Activated T-cell treated with anti-CD3 and anti-CD28 coated beads, Interleukin-2, amount 50 U/mL, for 24 hours (primary cell): ENCODE measurements at places on chromosomes 6 and 20.

DNA sequence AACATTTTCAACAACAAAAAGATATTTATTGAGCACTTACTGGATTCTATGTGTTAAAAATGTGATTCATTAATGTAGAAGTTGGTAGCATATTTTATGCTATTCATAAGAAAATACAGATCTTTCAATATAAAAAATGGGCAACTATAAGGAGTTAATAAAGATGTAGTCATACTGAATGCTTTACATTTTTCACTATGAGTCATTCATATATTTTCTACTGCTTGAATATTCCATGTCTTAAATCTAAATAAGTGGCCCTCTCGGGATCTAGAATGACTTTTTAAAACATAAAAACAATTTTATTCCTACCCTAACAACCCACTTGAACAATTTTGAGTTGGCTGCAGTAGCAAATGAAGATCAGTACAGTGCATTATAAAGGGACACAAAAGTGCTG, 362.1 kb downstream of the PHF3 start:
- DNase-seq, result no peak

DNA sequence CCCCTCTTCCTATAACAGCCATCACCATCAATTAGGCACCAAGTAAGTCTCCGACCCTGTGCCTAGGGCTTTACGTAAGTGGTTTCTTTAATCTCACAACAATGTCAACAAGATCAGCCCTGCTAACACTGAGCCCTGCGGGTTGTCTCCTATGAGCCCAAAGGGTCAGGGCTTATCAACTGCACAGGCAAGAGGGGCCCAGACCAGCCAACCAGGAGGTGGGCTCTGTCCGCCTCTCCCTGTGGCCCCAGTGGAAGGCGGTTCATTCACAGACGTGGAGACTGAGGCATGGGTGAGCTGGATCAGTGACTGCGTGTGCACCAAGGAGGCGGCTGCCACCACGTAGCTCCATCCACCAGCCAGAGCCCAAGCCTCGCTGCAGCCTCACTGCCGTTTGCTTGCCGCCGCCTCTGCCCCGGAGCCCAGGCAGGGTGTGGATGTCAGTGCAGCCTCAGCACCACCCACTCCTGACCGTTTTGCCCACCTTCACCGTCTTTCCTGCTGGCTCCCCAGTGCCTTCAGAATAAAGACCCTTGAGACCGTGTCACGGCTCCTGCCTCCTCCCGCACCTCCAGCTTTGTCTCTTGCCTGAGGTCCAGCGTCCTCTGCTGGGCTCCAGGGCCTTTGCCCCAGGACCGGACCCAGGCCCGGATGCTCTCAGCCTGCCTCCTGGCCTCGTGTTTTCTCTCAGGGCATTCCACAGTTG, 78.7 kb downstream of the DLL1 start:
- peak; percentile 5 for DNase-seq

GRCh38 chr20:46307139-46307998, 929 bp downstream of the CDH22 start:
- peak; percentile 82 for DNase-seq

GRCh38 chr20:11350126-11351005, 567.3 kb upstream of the BTBD3 start:
- DNase-seq, result no peak

DNA sequence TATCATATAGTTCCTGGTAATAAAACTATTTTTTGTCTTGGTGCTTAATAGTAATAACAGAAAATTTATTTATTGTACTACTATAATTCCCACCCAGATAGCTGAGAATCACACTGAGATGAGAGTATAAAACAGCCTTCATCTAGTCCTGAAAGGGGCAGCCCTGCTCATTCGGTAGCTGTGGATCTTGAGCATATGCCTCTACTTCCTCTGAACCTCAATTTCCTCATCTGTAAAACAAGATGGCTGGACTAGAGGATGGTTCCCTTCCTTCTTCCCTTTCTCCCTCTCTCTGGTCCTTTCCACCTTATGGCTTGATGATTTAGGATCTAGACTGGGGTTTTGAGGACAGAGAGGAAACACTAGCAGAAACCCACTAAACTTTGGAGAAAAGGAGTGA, 15.0 kb downstream of the FKBP5 start:
- no peak for DNase-seq

DNA sequence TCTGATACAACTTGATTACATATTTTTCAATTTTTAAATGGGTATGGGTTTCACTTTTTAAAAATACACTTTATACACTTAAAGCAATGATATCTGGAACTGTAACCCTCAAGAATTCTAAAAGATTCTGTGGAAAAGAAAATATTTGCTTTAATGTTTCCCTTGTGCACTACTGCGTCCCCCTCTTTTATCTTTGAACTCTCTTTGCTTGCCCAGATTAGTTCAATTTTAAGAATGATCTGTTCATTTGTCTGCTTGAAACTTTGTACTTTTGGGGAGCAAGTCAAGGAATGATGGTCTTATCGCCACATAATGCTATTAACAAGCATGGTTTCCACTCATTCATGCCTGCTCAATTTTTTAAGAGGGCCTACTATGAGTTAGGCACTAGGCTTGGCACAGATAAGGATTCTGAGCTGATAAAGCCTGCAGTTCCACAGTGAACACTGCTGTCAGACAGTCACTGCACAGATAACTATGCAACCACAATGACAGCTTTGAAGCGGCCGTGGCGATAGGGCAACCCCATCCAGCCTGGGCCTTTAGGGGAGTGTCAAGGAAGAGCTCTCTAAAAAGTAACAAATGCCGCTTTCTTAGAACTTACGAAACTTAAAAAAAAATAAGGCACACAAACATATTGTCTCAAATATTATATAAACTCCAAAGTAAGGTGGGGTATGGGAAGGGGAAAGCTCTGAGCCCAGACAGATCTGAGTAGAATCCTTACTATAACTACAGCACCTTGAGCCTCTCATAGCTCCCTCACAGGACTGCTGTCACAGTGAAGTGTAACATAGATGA, 29.7 kb downstream of the FYN start:
- no peak for DNase-seq

GRCh38 chr20:34495916-34496315, 20.3 kb upstream of the DYNLRB1 start:
- DNase-seq, result no peak

DNA sequence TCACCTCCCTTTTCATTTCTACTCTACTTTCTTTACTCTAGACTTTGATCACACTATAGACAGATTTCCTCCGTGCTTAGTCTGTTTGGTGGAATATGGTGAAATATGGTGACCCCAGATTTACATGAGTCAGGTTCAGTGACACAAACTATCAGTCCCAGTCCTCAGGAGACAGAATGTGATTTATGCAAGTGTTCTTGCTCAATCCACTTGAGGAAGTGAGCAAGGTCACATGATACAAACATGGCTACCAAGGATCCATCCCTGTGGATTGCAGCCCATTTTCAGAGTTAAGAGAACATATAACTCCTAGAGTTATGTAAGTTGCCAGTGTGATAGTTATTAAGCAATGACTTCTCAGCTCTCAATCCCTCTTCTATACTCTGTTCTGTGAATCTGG, 23.7 kb upstream of the TSHZ2 start:
- no peak for DNase-seq

- no peak for DNase-seq
Observed at GRCh38 chr6:150694889-150695288, 95.2 kb downstream of the PLEKHG1 start.

DNA sequence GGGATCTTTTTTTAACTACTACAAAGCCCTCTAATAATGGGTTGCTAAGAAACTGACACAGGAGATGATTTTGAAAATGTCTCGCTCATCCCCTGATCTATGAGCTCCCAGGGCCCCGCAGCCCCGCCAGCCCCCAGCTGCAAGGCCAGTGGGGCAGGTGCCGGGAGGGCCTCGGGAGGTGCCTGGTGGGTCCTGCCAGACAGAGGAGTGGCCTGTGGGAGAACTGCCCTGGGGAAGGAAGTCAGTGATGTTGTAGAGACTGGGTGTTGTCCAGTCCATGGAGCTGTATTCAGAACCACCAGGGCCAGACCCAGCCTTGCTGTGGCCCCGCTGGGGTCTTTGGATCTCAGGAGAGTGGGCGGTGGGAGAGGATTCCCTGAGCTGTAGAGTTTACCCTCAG, 258.7 kb downstream of the TAF4 start:
- no peak for DNase-seq

DNA sequence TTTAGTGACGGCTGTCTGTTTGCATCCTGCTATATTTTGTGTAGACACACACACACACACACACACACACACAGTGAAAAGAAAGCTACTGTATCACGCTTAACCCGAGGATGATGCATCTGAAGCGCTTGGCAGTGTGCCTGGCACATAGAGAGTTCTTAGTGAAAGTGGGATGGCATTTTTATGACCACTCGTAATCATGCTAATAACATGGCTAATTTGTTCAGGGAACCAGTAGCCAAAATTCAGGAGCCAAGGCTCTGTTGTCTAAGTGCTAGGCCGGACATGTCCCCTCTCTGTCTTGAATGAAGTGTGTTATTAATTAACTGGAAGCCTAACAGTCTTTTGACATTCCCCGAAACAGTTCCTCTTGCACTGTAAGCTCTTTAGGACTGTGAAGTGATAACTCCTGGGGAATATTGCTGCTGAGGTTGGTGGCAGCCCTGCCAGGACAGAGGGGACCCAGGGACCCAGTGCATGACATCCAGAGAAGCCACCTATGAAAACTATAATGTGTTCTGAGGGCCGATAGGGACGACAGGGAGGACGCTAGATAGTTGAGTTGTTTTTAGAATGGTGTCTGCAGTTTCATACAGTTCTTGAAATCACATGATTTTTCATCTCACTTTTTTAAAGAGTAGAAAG, 45.0 kb upstream of the IRF4 start:
- DNase-seq, result no peak

GRCh38 chr20:40900666-40901215, 127.9 kb upstream of the TOP1 start:
- no peak for DNase-seq

DNA sequence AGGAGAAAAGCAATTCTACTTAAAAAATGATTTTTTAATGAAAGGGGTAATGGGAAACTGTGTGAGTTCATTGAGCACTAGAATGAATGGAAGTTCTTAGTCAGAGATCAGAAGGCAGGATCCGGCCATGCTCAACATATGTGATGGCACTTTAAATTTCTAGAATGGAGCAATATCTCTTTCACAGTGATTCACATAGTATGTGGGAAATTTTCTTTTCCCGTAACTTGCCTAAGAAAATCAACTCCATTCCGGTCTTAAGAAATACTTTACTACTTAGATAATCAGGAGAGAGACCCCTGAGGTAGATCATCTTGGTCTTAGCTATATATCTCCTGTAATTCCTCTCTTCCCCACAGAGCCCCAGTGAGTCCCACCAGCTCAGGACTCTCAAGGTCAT, 131.8 kb downstream of the SCML4 start:
- no peak for DNase-seq

DNA sequence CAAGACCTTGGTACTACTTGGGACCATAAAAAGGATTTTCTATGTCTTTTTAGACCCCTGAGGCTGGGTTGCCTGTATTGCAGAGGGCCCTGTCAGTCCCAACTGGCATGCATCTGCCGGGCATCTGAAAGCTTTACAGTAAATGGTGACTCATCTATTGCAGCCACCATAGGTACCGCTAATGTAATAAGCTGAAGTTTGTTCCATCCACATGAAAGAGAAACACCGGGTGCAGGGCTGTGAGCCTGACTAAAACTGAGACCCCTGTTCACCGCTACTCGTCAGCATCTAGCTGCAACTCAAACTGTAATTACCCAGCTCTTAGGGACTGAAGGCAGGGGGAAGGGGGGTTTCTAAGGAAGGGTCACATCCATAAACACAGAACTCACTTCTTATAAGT, 49.5 kb downstream of the TRERF1 start:
- peak; percentile 65 for DNase-seq

DNA sequence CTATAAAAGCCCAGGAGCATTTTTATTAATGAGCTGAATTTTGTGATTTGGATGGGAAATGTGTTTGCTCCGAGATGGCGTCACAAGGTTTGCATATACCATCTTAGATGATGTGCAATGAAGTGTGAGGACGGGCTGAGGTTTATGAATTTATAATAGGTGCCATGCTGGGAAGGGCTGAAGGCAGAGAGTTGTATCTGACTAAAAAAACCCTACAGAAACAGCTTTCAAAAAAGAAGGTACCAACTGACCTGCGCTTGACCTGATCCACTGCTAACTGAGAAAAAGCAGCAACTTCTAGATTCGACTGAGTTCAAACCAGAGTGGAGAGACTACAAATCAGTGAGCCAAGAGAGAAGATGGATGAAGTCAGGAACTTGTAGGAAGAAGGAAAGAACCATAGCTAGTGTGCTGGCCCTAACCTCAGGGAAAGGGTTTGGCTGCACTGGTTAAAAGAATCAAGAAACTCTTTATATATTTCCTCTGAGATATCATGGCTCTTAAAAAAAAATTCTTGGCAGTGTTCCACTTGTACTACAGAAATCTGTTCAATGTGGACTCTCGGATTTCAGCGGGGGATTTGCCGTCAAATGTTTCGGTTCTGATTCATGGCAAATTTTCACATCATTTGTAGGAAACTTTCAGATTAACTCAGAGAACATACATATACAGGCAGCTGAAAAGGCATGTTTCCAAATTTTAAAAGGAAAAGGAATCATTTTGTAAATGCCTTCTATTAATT, 56.5 kb upstream of the HDGFL1 start:
- no peak for DNase-seq

- no peak for DNase-seq
Observed at GRCh38 chr20:45246109-45246508, 8.3 kb downstream of the SLPI start.

GRCh38 chr6:167791091-167791779, 35.5 kb upstream of the AFDN start:
- DNase-seq, result no peak

DNA sequence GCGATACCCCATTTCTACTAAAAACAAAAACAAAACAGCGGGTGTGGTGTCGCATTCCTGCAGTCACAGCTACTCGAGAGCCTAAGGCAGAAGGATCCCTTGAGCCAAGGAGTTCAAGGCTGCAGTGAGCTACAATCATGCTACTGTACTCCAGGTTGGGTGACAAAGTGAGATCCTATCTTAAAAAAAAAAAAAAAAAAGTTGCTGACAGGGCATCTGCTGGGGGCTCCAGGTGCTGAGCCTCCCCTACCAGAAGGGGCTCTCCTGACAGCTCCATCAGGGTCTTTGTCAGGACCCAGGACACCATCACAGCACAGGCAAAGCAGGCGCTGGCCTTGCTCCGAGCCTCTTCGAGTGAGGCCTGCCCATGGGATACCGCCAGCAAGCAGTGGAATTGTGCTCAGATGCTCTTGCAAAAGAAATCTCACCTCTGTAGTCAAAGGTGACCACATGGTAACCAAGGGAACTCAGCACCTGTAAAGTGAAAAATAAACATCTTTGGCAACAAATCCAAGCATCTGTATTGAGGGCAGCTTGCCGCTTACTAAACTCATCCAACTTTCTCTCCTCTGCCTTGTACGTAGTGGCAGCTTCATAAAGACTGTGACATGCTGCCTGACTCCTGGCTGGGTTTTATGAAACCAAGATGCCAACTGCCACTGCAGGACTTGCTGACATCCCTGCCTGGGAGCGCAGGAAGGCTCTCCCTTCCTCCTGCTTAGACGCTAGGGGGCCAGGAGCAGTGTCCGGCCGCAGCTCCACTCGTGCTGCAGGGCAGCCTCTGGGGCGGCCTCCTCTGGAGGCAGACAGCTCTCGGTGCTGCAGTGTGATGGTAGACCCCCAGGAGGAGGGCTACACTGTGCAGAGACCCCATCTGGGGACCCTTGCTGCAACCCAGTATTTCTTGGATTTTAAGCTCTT, 66.9 kb downstream of the PYGB start:
- no peak for DNase-seq
